SJCRH30 (cell line): ENCODE measurements at places on chromosomes 7 and 10. TPM values are rescaled to one million over a fixed set of nuclear protein-coding genes. Genes with fewer than 3 reads are reported as not detected.

The FUOM gene
- total RNA-seq, result not detected in 2 replicates

The SERPINE1 gene
- total RNA-seq, result 1.2 and 1.7 TPM in 2 replicates

The SLC13A1 gene
- 0.03 and 0.14 TPM in 2 replicates for total RNA-seq

The NPY4R2 gene
- total RNA-seq, result not detected in 2 replicates
